Retina (tissue), 1 donor: ENCODE measurements at places on chromosomes 5 and 9.

GRCh38 chr5:18000744-18001143 lies 366.5 kb downstream of the TAF11L14 start:
- DNase-seq: no peak

DNA sequence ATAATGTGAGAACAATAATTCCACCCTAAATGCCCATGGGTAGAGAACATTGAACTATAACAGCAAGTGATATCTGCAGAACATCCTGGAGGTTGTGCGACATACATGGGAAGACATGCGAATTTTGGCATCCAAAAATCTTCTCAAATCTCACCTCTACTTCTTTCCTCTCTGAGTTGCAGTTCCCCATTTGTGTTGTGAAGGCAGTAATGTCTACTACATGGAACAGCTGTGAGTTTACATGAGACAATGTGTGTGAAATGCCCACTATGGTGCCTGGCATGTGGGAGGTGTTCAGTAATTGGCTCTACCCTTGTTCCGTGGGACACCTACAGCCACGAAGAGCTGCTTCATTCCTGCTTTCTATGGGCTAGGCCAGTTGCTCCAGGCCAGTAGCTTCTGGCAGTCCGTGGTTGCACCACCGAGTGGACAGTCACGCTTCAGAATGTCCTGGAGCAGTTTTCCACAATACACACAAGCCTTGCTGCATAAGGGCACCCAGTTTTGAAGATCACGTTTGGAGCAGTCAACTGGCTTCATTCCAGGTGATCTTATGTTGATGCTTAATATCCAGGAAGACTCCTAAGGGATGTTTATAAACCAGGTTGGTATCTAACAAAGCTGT lies 297.7 kb downstream of the DEPDC1B start:
- no peak for DNase-seq

- no peak for DNase-seq
These were observed 235.6 kb downstream of the DNAH5 start for GRCh38 chr5:13708906-13709305.

GRCh38 chr5:96651948-96652753 lies 10.0 kb upstream of the CAST start:
- DNase-seq: no peak

- no peak for DNase-seq
These were observed 88.2 kb upstream of the OSMR start for GRCh38 chr5:38757451-38758245.

DNA sequence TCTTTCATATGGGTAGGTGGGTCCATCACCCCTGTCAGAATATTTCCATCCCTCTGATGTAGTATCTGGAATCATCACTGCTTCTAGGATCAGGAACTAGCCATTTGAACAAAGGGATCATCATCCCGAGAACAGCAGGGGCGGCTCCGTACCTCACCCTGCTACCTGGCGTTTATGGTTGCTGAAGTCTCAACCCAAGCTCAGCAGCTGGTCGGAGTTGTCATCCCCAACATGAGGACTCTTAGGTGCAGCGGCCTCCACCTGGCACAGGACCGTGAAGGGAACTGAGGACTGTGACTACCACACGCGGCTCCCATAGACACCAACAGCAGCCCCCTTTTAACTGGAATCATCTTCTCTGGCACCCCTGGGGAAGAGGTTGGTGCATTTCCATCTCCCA lies 35.1 kb downstream of the ROR2 start:
- DNase-seq: no peak

DNA sequence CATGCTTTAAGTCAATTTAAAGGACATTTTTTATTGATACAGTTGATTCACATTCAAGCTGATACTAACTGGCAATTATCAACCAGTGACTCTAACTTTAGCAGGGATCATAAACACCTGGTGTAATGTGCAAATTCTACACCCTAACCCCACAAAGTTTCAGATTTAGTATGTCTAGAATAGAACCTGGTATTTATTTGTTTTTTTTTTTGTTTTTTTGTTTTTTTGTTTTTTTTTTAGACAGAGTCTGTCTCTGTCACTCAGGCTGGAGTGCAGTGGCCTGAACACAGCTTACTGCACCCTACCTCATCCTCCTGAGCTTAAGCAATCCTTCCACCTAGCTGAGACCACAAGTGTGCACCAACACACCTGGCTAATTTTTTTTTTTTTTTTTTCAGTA lies 311.2 kb upstream of the SEMA6A start:
- no peak for DNase-seq

GRCh38 chr9:5611321-5612184 lies 17.4 kb upstream of the RIC1 start:
- DNase-seq: no peak

DNA sequence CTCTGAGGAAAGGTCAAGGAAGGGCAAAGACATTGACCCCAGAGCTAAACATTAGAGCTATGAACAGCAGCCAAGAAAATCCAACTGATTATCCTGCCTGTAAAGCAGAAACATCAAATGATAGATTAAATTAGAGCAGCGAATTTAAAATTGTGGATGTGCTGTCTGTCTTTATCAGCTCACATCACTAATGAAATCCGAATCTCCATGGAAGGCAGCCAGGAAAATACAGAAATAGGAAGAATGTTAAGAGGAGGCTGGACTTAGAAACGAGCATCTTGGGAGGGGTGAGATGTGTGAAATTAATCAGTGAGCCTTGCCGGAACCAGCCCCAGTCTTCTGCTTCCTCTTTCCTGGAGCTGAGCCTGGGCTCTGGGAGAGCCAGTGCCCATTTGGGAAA lies 191.0 kb downstream of the PJA2 start:
- no peak for DNase-seq

DNA sequence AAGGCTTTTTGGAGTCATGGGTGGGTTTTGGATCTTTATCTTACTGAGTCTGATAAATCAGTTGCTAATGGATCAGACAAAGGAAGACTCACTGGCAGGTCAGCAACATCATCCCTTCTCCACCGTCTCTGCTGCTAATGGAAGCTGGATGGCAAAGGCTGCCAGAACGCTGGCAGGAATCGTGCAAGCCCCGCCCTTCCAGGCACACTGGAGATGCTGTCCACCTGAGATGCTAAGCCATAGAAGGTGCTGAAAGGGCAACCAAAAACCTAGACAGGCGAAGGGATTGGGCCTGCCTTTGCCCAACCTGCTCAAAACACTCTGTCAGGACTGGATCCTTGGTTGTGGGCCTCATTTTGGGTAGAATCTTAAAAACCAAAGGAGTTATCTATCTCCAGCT lies 139.5 kb upstream of the FSTL4 start:
- no peak for DNase-seq

DNA sequence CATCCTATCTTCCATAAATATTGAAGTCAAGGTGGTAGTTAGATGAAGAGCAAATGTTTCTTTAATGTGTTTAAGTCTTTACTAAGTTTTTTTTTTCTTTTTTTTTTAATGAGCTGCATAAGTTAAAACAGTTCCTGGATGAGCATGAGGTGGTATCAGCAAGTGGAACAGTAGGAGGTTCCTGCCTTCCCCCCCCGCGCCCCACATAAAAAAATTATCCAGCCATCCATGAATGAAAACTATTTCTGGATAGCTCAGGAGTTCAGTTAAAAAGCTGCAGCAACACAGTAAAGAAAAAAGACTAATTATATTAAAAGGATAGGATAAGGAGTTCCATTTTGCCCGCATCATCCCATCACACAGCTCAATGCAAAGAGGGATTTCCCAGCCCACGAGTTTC lies 349.5 kb downstream of the CDH18 start:
- DNase-seq: no peak

DNA sequence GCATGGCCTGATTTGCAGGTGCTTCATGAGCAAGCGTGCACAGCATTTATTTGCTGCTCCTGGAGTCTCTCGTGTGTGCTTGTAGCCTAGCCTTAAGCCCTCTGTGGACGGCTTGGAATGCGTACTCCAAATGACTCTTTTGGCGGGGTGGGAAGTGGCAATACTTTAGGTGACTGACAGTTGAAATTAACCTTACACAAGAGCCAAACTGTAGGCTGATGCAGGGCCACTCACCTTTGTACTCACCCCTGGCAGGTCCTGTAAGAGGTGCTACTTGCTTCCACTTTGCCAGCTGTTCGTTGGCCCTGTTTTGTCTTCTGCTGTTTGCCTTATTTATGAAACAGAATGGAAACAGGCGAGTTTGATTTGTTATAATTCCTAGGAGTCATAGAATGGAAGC lies 22.9 kb downstream of the TENT4A start:
- no peak for DNase-seq

- no peak for DNase-seq
These were observed 13.4 kb downstream of the POMT1 start for GRCh38 chr9:131516100-131516499.

GRCh38 chr5:98231089-98231488 lies 542.4 kb upstream of the RGMB start:
- no peak for DNase-seq

- DNase-seq: no peak
These were observed 25.3 kb downstream of the PHF2 start for GRCh38 chr9:93601666-93602065.

DNA sequence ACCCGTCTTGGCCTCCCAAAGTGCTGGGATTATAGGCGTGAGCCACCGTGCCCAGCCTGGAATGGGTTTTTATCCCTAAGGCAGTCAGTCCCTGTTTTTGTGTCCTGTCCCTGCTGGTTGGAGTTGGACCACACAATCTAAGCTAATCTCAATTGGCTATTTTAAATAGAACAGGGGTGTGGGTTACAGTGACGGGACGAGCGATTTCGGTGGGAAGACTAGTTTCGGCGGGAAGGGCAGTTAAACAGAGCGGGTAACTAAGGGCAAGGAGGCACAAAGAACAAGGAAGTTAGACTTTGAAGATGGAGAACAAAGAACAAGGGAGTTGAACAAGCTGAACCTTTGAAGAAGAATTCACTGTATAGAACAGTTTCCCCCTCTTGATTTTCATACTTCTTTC lies 1.4 kb downstream of the GTF3C5 start:
- no peak for DNase-seq

DNA sequence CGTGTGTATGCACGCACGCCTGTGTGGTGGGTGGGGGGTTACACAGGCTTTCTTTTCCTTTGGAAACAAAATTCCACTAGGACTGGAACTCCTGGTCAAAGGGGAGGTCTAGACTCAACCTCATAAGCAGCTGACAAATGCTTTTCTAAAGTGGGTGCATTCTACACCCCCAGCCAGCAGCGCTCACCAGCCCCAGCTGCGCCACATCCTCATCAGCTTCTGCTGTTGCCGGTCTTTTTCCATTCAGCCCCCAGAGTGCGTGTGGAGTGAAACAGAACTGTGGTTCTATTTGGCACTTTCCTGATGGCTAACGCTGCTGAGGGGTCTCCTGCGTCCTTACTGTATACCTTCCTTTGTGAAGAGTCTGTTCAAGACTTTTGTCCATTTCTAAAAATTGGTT lies 77.6 kb upstream of the SARDH start:
- DNase-seq: no peak

- no peak for DNase-seq
These were observed 1.3 kb downstream of the ZNF131 start for GRCh38 chr5:43121913-43122484.
